Pancreas (tissue), 10 donors: ENCODE measurements at places on chromosomes 11 and 22. TPM values are rescaled to one million over a fixed set of nuclear protein-coding genes. Genes with fewer than 3 reads are reported as not detected.
A peak's percentile ranks its signal among the peaks of the same experiment; 100 is the strongest.

- peak; percentile 66 for DNase-seq
Measured at GRCh38 chr22:38172832-38173640, 8.6 kb downstream of the PLA2G6 start.

DNA sequence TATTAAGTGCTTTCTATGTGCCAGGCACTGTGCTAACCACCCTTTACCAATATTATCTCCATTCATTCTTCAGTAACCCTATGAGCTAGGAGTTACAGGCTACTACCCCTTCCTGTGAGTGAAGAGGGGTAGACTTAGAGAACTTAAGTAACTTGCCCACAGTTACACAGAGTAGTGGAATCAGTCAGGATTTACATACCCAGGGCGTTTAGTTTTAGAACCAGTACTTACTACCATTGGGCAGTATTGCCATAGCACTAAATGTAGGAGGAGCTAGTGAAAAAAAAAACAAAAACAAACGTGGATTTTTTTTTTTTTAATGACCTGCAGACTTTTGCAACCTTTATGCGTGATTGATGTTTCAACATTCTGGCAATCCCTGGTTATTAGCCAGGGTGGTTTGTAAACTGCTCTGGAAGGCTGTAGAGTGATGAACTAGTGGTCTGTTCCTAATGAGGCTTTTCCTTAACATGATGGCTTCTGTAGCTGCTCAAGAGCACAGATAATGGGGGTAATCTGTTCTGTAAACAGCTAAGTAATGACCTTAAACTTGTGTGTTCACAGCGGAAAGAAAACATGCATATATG is 11.4 kb downstream of the TBCEL start:
- DNase-seq = no peak

GRCh38 chr11:118610225-118610772 is 2.9 kb downstream of the PHLDB1 start:
- peak; percentile 63 for DNase-seq

- no peak for DNase-seq
Measured at GRCh38 chr22:46119729-46120419, 30.5 kb upstream of the PPARA start.

GRCh38 chr11:85923455-85923854 is 68.3 kb downstream of the CCDC83 start:
- DNase-seq = no peak

DNA sequence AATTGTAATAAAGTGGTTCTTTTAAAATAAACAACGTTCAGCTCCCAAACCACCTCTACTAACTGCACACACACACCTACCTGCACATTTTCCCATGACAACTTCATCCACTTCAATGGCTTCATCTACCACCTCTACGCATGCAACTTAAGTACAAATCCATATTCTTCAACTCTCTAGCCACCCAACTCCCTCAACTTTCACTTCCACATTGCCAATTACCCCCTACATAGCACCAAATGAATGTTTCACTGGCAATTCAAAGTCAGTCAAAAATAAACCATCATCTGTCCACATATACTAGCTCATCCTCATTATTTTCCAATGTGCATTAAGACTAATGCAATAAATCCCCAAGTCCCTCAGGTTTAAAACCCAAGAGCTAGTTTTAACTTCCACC is 50.7 kb upstream of the ARHGAP32 start:
- DNase-seq = no peak

GRCh38 chr11:117657794-117658193 is 139.2 kb downstream of the DSCAML1 start:
- DNase-seq = no peak

DNA sequence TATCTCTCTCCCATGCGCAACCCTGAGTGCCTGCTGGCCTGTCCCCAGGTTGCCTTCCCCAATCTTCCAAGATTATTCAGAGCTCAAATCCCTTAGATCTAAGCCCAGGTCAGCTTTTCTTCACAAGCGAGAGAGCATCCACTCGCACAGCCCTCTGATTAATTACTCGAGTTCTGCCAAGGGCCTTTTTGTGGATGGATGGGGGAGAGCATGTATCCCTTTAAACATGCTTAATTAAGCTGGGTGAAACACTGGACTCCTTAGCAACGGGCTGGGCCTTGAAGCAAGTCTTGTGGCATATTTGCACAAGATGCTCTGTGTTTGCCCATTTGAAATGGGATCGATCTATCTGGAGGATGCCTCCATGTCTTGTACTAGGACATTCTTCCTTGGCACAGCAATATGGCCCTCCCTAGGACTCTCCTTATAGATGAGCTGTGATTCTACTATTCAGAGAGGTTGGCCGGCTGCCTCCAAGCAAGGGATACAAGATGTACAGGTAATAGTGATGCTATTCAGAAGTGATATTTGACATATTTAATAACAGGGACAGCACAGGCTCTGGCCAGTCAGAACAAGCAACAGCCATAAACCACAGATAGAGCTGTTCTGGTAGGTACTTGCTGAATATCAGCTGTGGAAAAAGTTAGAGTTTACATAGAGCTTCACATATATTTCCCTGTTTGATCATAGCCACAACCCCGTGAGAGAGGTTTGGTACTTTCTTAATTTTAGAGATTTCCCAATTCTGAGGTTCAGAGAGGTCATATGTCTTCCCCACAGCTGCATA is 125.6 kb downstream of the CSNK2A3 start:
- DNase-seq = no peak

The TXNRD2 gene
- 15.6 TPM for total RNA-seq

The LDHAL6A gene
- total RNA-seq = not detected

The KRTAP5-7 gene
- total RNA-seq = not detected
